ENCODE measurements at places on chromosomes 5 and 9.

DNA sequence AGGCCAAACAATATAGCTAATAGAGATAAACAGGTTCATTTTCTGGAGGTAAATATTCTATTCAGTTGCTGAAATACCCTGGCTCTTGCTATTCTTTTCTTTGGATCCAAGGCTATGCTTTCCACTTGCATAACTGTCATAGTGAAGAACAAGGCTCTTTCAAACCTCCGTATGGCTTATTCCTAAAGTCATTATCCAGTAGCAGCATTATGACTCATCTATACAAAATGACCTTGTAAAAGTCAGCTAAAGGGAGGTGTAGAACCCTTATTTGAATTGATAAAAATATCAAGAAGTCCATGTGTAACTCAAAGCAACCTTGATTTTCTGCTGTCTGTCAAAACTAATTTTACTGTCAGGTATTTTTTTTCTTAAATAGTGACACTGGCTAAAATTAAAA is 447.8 kb downstream of the PLK2 start:
- no peak for DNase-seq

DNA sequence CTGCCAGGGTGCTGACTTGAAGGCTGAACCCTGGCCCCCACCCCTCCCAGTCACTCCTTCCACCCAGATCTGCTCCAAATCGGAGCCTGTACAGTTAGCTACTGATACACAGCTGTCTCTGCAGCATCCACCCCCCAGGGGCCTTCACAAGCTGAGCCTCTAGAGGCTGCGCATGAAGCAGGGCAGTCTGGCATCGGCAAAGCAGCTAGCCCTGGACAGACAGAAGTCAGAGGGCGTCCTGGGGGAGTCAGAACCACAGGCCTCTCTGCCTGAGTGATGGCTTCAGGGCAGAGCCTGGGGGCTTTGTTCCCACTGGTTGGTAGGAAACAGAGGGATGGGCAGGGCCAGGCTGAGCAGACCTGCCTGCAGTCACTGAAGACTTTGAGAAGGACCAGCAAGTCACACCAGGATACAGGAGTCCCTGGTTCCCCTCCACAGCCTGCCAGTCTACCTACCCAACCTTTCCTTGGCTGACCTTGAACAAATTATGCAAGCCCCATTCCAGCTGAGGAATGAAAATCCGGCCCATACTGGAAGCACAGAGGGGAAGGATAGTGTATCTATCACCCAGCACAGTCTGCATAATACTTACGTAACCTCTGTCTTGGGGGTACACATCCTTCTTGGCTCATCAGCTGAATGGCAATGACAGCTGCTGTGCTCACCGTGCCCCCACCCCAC is 8.8 kb downstream of the VDAC1 start:
- DNase-seq: no peak

- peak; percentile 50 for DNase-seq
Measured at GRCh38 chr5:158591301-158591863, 508.3 kb downstream of the EBF1 start.

GRCh38 chr5:157732596-157733262 is 1.5 kb downstream of the THG1L start:
- no peak for DNase-seq

GRCh38 chr5:7714119-7714518 is 136.8 kb downstream of the CFAP90 start:
- DNase-seq: no peak

DNA sequence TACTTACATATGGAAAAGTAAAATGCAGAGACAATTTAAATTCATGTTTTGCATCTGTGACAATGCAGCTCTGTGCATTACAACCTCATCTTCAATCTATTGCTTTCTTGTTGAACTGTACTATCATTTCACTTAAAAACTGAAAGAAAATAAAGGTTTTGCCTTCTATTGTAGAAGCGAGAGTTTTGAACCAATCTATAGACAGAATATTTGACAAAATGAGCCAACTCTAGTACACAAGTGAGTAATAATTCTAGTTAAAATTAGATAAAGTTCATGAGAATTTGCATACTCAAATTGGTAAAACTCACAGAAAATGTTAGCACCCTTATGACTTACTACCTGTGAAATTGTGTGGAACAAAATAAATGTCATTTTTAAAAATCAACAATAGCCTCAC is 123.7 kb downstream of the EDIL3 start:
- no peak for DNase-seq

GRCh38 chr5:57805170-57805569 is 322.6 kb upstream of the ACTBL2 start:
- no peak for DNase-seq

- DNase-seq: no peak
Measured at GRCh38 chr5:31577438-31577837, 45.3 kb downstream of the C5orf22 start.

DNA sequence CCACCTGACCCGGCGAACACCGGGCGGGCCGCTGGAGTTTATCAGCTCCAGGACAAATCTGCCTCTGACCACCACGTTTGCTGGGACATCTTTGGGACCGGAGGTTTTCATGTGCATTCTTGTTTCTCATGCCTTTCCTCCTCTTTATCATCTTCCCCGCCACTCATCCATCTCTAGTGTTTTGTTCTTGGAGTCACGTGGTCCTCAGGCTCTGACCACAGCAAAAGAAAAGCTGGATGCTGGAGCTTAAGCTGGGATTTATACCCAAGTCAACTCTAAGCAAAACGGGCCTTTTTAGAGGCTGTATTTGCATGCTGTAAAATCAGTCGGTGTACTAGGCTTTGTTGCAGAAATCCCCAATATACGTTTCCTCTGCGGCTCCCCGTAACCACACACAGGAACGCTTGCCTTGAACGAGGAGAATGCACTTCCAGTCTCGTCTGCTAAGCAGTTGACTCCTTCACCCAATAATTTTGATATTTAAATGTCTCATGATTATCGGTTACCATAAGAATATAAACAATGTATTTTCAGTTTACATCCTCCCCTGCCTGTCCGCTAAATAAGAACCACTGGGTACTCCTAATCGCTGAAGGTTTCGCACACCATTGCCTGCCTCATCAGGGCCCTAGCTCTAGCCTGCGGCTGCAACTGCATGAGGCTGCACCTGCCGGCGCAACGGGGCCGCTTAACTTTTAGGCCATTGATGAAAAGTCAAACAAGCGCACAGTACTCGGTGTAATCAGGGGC is 560 bp upstream of the NDUFS6 start:
- DNase-seq: no peak

GRCh38 chr9:97510797-97511654 is 9.6 kb downstream of the TMOD1 start:
- peak; percentile 36 for DNase-seq

- DNase-seq: peak; percentile 94
Measured at GRCh38 chr9:37953775-37954437, 50.0 kb upstream of the SLC25A51 start.

DNA sequence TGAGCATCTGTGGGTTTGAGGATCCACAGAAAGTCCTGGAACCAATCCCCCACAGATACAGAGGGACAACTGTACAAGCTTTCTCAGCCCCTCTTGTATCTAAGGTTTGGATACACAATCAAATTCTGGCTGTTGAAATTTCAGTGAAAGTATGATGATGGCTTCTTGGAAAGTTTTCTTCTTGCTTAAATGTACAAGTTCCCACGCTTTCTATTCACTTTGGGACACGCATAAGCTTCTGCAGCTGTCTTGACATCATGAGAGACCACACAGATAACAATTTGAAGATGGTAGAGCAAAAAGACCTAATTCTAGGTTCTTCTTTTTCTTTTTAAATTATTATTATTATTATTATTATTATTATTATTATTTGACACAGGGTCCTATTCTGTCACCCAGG is 31.6 kb upstream of the ARL15 start:
- no peak for DNase-seq

DNA sequence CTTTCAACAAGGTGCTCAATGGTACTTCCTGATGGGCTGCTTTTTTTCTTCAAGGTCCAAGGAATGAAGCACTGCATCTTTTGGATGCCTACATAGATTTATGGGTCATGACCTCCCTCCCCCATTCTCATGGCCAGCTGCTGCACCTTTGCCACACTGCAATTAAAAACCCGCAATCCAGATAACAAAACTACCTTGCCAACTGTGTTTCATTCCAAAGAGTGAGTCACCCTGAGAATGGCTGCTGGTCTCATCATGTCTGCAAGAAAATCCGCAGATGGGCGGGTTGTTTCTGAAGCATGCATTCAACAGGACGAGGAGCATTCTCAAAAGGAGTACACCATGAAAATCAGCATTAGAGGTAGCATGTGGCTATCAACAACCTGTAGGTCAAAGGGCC is 139.8 kb downstream of the ELAVL2 start:
- DNase-seq: no peak

DNA sequence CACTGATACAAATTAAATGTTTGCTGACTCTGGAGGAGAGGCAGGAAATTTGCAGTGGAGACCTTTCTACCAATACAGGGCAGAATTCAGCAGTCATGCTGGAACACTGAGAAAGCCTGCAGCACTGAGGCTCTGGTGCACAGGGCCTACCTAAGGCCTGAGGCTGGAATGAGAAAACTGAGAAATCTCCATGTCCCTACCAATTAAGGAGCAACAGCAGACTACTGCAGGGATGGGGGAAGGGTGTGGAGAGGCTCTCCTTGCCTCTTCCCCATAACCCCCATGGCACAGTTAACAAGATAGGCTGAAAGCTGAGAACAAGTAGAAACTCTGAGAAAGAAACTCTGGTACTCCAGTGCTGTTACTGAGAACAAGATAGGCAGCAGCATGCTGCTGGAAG is 10.5 kb downstream of the FBXO4 start:
- DNase-seq: no peak

GRCh38 chr5:163633926-163634460 is 128.6 kb downstream of the MAT2B start:
- no peak for DNase-seq

GRCh38 chr9:90909225-90909624 is 107.6 kb downstream of the SYK start:
- DNase-seq: no peak

- DNase-seq: no peak
Measured at GRCh38 chr5:52735139-52735538, 52.6 kb upstream of the ITGA1 start.

GRCh38 chr5:159762921-159763320 is 153.4 kb upstream of the ADRA1B start:
- DNase-seq: no peak

- no peak for DNase-seq
Measured at GRCh38 chr5:127804886-127805426, 101.8 kb downstream of the CCDC192 start.

DNA sequence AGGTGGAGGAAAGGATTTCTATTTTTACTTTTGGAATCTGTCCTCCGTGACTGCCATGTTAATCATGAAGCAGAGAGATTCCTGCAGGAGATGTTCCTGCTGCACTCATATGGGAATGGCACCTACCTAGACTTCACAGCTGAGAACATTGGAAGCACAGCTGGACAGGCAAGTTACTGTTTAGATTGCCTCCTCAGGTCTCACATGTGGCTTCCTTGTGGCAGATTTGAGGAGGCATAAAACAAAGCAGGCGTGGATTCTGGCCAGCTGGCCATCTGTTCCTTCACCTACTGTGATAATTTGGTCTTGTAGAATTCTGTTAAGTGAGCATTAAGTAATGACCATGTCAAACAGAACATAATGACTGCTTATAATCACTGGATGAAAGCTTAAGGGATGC is 193.4 kb downstream of the EDIL3 start:
- DNase-seq: no peak

DNA sequence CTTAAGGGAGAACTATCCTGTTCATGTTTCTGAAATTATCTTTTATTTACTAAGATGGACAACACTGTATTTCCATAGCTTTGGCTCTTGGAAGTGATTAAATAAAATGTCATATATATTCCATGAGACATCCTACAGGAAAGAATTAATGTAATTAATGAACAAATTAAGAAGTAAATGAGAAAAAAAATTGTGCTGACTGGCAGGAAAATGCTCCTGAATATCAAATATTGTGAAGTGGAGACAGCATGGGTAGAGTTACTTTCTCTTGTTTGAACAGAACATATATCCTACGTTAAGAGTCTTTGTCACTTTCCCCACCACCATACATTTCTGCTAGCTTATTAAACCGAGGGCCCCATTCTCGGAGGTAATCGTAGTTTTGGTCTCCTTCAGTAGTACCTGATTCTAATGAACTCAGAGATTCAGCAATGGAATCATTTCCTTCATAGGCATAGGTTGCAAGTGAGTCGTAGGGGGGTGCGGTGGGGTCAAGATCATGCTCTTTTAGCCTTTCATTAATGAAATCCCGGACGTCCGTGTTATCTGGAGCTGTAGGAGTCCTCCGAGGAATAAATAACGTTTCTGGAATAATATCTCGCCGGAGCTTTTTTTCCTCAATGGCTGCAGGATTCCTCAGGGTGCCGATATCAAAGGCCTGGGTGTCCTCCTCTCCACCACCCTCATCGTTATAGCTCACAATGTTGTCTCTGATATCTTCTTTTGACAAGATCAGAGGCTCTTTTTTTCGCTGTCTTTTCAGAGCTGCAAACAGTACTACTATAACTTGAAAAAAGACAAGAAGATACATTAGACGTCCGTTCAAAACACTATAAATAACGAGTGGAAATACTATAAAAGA is 157.2 kb downstream of the CDH10 start:
- no peak for DNase-seq

GRCh38 chr5:161155451-161155850 is 303.4 kb upstream of the ATP10B start:
- DNase-seq: no peak

DNA sequence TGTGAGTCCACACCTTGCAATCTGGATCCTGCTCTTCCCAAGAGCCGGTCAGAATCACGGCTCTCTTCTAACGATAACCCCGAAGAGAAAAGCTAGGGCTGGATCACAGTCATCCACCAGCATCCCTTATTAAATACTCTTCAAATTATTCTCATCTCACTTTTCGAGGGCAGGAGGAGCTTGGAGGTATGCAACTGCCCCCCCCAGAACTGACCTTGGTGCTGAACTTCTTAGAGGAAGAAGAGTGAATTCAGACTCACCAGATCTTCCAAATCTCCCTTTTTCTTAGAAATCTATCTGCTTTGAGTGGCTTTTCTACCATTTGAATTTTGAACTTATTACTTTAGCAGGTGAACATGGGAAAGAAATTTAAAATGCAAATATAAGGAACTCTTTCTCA is 75.7 kb downstream of the MED10 start:
- no peak for DNase-seq

GRCh38 chr5:67481362-67481761 is 284.8 kb upstream of the CD180 start:
- no peak for DNase-seq

GRCh38 chr5:14472986-14473567 is 108.5 kb upstream of the OTULINL start:
- DNase-seq: no peak
